GM12878 (cell line): ENCODE measurements at places on chromosomes 4 and X.

DNA sequence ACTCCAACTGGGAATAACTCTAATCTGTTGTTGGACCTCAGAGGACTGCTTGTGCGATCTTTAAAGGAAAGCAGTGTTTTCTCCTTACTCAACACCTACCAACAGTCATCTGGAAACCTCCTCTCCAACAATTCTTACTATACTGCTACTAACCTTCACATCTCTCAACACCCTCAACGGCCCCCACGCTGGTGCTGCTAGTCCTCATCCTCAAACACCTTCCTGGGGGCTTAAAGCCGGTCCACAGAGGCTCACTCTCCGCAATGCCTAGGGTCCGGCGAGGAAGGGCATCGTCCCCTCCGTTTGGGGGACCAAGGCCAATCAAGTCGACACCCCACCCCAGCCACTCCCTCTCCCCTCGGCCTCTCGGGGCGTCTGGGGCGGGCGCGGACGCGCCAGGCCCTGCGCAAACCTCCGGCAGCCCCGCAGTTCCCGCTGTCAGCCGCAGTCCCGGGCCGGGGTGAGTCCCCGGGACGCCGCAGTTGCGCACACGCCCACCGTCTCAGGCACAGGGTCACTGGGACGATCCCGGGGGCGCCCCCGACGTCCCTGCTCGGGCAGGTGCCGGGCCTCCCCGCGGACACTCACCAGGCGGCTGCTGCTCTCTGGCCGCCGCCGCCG, 418 bp downstream of the TAB3 start:
- DNase-seq: no peak

DNA sequence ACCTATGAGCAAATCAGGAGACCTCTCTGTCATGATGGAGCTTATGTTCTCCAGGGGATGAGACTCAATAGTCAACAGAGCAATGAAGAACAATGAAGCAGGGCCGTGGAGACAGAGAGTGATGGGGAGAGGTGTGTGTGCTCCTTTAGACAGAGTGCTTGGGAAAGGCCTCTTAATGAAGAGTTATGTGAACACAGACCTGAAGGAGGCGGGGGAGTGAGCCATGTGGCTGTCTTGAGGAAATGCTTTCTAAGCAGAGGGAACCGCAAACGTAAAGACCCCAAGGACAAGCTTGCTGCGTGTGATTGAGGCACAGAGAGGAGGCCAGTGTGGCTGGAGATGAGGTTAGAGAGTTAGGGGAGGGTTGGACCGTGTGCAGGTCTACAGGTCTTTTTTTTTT, 53.1 kb downstream of the CHRNA9 start:
- DNase-seq: no peak

DNA sequence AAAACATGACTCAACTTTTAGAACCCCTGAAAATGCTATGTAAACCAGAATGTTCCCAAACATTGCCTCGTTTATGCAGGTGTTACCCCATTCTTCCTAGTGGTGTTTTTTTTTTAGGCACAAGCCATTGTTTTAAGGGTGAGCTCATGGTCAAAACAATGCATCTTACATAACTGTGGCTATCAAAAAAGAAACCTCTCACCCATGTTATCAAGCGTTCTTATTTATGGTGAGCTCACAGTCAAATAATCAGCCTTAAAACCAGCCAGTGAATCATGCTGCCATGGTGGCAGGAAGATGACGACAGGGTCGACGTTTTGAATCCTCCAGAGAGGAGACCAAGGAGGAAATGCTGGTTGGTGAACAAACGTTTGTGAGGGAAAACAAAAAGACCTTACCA, 195.2 kb downstream of the KDR start:
- DNase-seq: no peak

DNA sequence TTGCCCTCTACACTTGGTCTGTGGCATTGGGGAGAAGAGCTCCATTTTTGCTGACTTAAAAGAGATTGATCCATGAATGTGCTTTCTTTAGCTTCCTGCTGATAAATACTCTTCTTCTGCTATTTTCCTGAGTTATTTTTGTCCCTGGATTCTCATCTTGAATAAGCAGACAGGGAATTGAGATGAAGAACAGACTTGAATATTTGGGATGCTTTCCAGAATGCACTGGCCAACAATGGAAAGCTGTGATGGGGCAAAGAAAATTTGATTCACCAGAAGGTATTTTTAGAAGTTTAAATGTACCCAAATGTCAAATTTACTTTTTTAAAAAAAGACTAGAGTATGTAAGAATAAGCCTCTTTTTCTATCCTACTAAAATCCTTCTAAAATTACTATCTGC, 309.9 kb upstream of the PPP1R2C start:
- DNase-seq: no peak

DNA sequence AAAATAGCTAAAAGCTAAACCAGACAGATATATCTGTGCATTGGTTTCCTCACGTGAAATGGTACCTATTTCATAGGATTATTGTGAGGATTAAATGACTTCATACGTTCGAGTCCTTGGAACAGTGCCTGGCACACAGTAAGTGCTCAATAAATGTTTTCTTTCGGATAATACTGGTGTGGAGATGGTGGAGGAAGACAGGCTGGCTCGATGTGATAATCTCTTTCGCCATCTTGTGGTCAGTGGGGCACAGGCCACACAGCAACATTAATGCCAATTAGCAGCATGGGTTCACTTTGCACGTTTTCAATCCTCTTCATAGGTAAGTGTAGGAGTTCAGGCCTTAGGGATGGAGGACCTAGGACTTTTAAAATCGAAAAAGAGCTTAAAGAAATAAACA, 9.3 kb downstream of the PAGE4 start:
- DNase-seq: no peak

DNA sequence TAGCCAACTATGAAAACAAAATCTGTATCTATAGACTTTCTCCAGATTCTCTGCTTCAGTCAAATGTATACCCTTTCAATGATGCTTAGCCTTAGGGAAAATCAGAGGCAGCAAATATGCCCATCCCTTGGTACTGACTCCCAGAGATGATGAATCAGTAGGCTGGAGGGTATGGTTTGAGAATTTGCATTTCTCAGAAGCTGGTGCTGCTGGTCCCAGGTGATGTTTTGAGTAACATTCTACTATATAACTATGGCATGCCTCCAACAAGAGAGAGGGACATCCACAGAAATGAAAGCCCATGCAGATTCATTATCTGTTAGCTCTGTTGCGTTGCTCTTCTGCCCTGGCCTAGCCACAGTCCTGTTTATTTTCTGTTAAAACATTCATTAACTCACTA, 13.6 kb downstream of the TNIP3 start:
- no peak for DNase-seq

GRCh38 chr4:180486342-180486741, 1756.9 kb upstream of the TENM3 start:
- peak; percentile 19 for DNase-seq

GRCh38 chr4:23685471-23685870, 204.4 kb downstream of the PPARGC1A start:
- no peak for DNase-seq

DNA sequence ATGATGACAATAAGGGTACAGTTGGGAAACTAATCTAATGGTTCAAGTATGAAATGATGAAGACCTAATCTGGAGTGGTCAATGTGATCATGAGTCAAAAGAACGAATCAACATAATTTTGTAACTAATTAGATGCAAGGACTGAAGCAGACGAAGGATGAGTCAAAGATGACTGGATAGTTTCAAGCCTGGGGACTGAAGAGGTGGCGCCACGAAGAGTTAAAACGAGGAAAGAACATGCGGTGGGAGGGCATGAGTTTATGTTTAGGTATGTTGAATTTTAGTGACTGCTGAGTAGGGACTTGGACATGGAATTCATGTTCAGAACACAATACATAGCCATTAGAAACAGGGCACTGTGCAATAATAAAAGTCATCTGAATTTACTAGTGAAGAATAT, 221.5 kb upstream of the FAM241A start:
- no peak for DNase-seq

- peak; percentile 16 for DNase-seq
Observed at GRCh38 chr4:2333356-2333841, 71.5 kb upstream of the MXD4 start.

DNA sequence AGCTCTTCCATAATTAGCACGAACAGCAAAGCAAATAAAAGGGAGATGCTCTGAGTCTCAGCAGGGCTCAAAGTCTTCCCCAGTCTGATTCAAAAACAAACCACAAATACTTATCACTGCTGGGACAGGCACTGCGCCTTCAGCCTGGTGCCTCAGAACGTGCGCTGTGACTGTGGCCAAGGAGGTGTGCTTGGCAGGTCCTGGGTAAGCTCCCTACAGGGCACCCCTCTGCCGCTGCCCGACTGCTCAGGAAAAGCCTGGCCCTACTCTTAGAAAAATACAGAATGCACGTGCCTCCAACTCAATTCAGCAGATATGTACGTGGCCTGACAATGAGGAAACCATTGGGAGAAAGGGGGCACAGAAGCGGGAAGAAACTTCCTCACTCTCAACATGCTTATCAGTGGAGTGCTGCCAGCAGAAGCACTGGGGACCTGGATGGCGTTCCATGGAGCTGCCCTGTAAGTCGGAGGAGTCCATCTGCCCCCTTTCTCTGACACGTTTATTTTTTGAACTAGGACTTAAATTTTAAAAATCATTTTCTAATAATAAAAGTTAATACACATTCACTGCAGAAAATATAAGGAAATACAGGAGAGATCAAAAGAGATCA, 86.8 kb downstream of the GATB start:
- DNase-seq: no peak

- no peak for DNase-seq
Observed at GRCh38 chr4:75513526-75514130, 575 bp downstream of the RCHY1 start.

DNA sequence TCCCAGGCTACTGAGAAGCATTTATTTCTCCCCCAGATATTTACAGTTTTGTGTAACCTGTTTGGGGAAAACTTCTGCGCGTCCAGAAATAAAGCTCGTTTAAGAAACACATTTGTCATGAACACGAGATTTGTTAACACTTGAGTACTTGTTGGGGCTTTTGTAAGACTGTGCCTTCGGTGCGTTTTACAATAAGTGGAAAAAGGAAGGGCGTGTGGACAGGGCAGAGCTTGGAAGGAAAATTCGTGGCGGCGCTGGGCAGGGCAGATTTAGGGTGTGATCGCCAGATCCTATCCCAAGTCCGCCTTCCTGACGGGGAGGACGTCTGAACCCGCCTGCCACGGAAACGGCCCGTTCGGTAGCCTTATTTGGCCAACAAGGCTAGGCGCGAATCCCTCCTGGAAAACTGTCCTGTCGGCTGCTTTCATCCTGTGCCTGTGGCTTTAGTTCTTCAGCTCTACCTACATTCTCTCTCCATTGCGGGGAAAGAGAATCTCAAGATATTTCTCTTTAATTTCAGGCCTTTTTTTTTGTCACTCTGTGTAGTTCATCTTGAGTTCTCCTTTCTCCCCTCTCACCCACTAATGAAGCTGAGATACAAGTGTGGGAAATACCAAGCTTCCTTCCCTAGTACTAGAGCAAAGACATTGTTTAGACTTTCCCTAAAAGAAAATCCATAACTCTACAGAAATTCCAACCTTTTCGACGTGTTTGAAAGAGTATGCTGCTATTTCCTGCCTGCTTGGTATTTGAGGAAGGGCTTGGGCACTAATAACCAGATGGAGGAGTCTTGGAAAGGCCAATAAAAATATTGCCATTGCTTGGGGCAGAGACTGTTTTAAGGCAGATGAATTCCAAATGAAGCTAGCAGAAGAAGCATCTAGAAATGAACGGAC, 982 bp downstream of the PDLIM5 start:
- DNase-seq: no peak

GRCh38 chrX:69504626-69505612, 793 bp downstream of the NALF2 start:
- DNase-seq: no peak

DNA sequence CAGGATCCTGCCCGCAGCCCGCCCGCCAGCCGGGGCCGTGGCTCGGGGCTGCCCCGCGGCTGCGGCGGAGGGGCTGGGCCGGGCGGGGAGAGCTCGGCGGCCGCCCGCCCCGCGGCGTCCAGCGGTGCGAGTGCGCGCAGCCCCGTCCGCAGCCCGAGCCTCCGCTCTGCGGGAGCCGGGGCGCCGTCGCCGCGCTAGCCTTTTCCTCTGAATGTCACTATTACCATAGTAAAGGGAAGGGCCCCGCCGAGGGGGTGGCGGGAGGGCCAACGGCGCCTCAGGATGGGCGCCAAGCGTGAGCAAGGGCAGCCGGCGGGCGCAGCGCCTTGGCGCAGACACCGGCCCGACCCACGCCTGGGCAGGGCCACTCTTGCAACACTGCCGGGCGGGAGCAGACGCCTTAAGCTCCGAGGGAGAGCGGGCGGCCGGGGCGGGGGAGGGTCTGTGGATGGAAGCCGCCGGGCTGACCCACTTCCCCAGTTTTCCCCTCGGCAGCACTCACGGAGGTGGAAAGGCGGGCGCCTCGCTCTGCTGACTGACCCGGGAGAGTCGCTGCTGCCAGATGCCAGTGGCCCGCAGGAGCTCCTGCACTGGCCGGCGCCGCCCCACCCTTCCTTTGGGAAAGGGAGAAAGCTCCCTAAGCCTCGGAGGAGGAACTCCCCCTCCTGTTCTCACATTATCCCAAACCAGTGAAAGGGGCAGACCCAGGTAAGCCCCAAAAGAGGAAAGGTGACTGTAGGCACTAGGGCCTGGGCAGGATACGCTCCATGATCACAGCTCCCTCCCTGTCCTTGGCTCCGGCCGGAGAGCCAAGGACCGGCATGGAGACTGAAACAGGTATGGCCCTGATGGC, 329.4 kb downstream of the HNRNPD start:
- no peak for DNase-seq

DNA sequence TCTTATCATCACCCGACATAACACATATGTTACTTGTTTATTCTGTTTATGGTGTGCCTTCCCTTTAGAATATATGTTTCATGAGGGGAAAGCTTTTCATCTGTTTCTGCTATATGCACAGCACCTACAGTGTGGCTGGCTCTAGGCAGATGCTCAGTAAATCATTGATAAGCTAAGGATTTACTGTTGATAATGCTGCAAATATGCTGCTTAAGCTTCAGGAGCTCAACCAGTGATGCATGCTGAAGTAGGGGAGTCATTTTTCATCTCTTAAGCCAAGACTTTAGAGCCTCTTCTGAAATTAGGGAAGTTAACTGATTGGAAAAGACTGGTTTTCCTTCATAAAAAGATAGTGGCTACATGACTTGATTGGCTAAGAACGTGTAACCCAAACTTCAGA, 16.4 kb downstream of the FAT4 start:
- no peak for DNase-seq

- no peak for DNase-seq
Observed at GRCh38 chr4:99300934-99301333, 10.1 kb upstream of the ADH1A start.

GRCh38 chr4:140533951-140534480, 10.0 kb downstream of the ELMOD2 start:
- DNase-seq: no peak

DNA sequence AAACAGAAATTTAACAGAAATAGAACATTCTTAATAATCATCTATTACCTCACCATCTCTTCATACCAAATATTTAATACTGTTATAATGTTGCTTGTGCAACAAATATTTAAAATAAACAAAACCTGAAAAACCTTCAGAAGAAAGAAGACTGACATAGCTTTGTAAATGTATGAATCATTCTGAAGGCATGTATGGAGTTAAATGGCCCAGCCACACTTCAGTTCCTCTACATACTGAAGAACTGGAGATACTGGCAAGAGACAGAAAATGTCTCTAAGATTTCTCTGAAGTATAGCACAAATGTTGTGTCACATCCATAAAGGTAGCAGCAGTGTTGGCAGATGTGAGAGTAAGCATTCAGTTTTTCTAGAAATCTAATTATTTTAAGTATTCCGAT, 275.3 kb upstream of the FGF13 start:
- no peak for DNase-seq

- DNase-seq: no peak
Observed at GRCh38 chrX:348461-349117, 30.0 kb upstream of the GTPBP6 start.

- no peak for DNase-seq
Observed at GRCh38 chr4:90099812-90100211, 27.4 kb upstream of the CCSER1 start.

GRCh38 chrX:72124540-72125201, 7.0 kb downstream of the RTL5 start:
- no peak for DNase-seq
